ENCODE measurements at places on chromosomes 6 and 20. TPM values are rescaled to one million over a fixed set of nuclear protein-coding genes. Genes with fewer than 3 reads are reported as not detected.

The THBD gene
- 8.4 TPM for total RNA-seq

DNA sequence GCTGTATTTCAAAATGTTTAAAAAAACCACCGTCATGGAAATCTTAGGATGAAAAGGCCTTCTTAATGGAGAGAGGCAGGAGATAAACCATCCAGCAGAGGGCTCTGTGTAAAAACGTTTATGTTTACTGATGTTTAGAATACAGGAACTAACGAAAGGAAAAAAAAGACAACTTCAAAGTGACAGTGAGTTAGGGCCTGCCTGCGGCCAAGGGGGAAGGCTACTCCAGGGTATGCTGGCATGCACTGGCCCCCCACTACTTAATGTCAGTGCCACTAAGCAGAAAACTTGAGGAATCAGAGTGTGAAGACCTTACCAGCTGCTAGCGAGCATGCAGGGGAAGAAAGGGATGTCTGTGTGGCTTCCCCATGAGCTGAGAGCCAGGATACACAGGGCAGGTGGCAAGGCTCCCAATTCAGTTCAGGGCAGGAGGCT is 47.7 kb downstream of the AKAP7 start:
- no peaks in the 10 kb centered on the region for H3K36me3 ChIP-seq
- H3K27me3 ChIP-seq, result no peaks in the 10 kb centered on the region
- no peak overlapping the region for H3K27ac ChIP-seq
- no peak overlapping the region for H3K4me3 ChIP-seq
- H3K4me1 ChIP-seq, result no peaks in the 10 kb centered on the region
- peak; percentile 65 for DNase-seq

DNA sequence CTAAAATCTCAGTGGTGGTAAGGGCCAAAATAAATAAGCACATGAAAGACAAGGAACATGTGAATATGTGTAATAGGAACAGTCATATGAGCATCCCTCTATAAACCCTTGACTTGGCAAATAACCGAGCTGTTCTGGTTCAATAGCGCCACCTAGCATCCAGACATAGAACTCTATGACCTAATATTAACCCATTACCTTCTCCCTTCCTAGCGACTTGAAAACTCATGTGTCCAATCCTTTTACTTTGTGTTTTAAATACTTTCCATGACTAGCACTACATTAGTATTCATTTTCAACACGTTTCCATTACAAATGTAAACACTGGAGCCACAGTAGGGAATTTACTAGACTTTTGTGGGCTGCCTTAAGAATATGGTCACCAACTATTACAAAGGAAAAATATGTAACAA is 279.7 kb downstream of the UST start:
- no peak overlapping the region for H3K27ac ChIP-seq
- no peak overlapping the region for H3K4me3 ChIP-seq
- no peaks in the 10 kb centered on the region for H3K27me3 ChIP-seq
- no peaks in the 10 kb centered on the region for H3K36me3 ChIP-seq
- no peaks in the 10 kb centered on the region for H3K4me1 ChIP-seq

The CAPN11 gene
- total RNA-seq, result not detected

GRCh38 chr6:72084992-72085569 is 198.7 kb downstream of the RIMS1 start:
- no peak overlapping the region for H3K27ac ChIP-seq
- no peak overlapping the region for H3K4me3 ChIP-seq

The RPS6KA2 gene
- 109 TPM for total RNA-seq

- H3K4me1 ChIP-seq, result no peaks in the 10 kb centered on the region
- no peaks in the 10 kb centered on the region for H3K27me3 ChIP-seq
- H3K27ac ChIP-seq, result no peak overlapping the region
- DNase-seq, result no peak
These were observed 66.6 kb downstream of the GRM1 start for GRCh38 chr6:146095481-146095880.

GRCh38 chr6:11358904-11359830 is 126.7 kb upstream of the NEDD9 start:
- H3K36me3 ChIP-seq, result no peaks in the 10 kb centered on the region
- no peak overlapping the region for H3K27ac ChIP-seq
- DNase-seq, result no peak
- no peak overlapping the region for H3K4me3 ChIP-seq

- DNase-seq, result peak; percentile 39
- no peak overlapping the region for H3K4me3 ChIP-seq
These were observed 187.1 kb upstream of the TCF21 start for GRCh38 chr6:133701633-133702331.

The SLC17A3 gene
- not detected for total RNA-seq

- no peaks in the 10 kb centered on the region for H3K27me3 ChIP-seq
- DNase-seq, result peak; percentile 17
- H3K4me3 ChIP-seq, result no peak overlapping the region
- peaks cover 4% of the 10 kb centered on the region for H3K36me3 ChIP-seq
- no peak overlapping the region for H3K27ac ChIP-seq
- peaks cover 12% of the 10 kb centered on the region for H3K4me1 ChIP-seq
These were observed 41.7 kb downstream of the ARFGEF2 start for GRCh38 chr20:48962976-48963771.

DNA sequence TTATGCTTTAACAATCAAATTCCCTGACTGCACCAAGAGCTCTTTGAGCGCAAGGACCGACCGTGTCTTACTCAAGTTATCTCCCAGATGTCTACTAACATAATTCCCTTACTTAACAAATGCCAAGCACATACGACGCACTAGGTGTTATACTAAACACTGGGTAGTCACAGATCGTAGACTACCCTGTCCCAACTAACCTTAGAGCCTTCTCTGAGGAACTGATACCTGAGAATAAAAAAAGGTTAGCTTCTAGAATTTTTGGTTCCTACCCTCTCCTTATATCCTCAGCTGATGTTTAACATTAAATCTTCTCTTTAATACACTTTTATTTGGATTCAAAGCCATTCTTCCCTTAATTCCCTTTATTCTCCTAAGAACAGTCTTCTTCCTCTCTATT is 38.5 kb downstream of the EPB41L2 start:
- H3K36me3 ChIP-seq, result no peaks in the 10 kb centered on the region
- peaks cover 9% of the 10 kb centered on the region for H3K4me1 ChIP-seq
- no peak overlapping the region for H3K27ac ChIP-seq

DNA sequence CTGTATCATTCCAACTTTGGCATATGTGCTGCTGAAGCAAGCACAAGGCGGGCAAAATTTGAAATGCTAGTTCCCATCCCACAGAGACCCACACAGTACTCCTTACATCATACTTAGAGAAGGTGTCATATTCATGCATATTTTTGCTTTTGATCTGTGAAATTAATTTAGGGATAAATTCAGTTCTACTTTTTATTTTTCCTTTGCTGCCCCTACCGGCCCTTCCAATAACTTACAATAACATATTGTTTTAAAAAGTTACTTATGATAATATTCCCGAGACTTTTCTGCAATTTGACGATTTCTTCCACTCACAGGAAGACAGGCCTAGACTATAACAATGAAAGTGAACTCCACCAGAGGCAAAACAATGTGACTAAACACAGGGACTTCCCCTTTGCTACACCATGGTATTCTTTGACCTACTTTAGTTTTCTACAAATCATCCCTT is 35.0 kb downstream of the SESN1 start:
- no peak overlapping the region for H3K4me3 ChIP-seq
- DNase-seq, result no peak
- no peaks in the 10 kb centered on the region for H3K4me1 ChIP-seq
- no peaks in the 10 kb centered on the region for H3K36me3 ChIP-seq

DNA sequence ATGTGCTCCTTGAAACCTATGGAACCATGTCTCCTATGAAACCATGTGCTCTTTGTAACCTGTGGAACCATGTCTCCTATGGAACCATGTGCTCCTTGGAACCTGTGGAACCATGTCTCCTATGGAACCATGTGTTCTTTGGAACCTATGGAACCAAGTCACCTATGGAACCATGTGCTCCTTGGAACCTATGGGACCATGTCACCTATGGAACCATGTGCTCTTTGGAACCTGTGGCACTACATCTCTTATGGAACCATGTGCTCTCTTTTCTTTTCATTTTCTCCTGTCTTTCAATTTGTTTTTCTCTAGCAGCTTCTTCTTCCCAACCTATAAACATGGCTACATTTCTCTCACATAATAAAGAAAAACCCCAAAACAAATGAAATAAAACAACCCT is 11.9 kb upstream of the CCN2 start:
- no peaks in the 10 kb centered on the region for H3K27me3 ChIP-seq
- H3K36me3 ChIP-seq, result no peaks in the 10 kb centered on the region
- H3K4me3 ChIP-seq, result no peak overlapping the region
- H3K27ac ChIP-seq, result no peak overlapping the region
- no peak for DNase-seq

GRCh38 chr6:14720411-14721102 is 525.3 kb upstream of the JARID2 start:
- H3K27me3 ChIP-seq, result no peaks in the 10 kb centered on the region
- no peak overlapping the region for H3K4me3 ChIP-seq
- no peaks in the 10 kb centered on the region for H3K36me3 ChIP-seq
- peaks cover 5% of the 10 kb centered on the region for H3K4me1 ChIP-seq
- DNase-seq, result peak; percentile 22
- no peak overlapping the region for H3K27ac ChIP-seq

DNA sequence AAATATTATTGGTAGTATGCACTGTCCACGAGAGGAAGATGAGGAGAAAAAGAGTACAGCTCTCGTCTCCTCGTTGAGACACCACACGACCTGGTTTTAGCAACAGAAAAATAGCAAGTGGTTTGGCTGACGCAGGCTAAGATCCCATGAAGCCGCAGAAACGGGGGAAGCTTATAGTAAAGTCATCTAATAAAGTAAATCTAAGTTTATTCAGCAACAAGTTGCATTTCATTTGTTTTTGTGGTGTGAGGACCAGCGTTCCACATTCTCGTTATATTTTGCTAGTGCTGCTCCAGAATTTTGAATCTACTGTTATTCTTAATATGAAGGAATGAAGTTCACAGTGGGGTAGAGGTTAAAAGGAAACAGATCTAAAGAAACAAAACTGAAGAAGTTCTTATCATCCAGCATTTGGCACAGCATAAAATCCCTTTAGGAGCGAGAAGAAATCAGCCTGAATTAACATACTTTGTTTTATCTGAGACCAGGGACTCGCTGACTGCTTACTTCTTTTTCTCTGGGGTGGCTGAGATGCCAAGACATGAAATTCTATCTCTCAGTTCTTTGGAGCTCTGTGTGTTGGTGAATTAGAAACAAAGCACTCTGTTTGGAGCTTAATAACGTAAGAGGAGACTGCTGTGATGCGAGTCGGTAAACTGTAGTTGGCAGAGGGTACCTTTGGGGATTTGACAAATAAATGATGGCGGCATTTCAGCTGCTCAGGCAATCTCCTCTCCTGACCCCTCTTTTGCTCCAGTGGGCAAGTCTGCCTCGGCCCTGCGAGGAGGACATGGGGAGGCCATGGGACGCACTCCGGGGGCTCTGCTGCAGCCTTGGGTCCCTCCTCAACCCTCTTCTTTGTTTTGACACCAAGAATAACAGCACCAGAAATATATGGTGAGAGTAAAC is 24.9 kb upstream of the IRF4 start:
- H3K4me3 ChIP-seq, result no peak overlapping the region
- no peaks in the 10 kb centered on the region for H3K4me1 ChIP-seq
- no peaks in the 10 kb centered on the region for H3K27me3 ChIP-seq
- H3K36me3 ChIP-seq, result no peaks in the 10 kb centered on the region
- DNase-seq, result no peak

The HLA-F gene
- 5.4 TPM for total RNA-seq

DNA sequence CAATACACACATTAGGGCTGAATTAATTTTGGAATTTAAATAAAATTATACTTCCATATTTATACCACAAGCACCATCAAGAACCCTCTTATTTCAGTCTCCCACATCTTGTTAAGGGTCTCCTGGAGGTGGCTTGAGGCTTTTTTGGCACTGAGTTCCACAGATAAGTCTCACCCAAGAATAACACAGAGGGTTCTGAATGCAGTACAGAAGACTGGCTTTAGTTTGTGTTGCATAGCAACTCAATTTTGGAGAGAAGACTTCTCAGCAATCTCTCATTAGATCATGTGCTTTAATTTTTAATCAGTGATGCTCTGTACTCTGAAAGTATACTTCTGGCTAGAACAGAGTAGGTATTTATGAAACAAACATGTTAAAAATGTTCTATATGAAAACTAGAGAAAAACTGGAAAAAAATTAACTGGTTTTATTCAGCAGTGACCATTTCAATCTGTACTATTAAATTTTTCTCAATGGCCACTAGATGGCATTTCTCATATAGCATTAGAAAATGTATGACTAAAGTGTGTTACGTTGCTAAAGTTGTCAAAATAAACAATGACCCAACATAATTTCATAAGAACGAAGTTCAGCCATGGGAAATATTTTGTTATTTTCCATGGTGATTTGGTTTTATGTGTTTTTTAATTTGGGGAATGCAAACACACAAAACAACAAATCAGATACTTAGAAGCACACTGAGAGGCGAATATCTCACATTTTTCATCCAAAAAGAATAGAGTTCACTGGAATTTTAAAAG is 32.7 kb upstream of the MAP7 start:
- peak overlapping the region; percentile 83 for H3K27ac ChIP-seq
- DNase-seq, result peak; percentile 96

The ENPP1 gene
- 13.1 TPM for total RNA-seq

GRCh38 chr6:105603788-105604586 is 201.1 kb upstream of the PREP start:
- peaks cover 24% of the 10 kb centered on the region for H3K4me1 ChIP-seq
- no peaks in the 10 kb centered on the region for H3K36me3 ChIP-seq
- no peaks in the 10 kb centered on the region for H3K27me3 ChIP-seq
- peak; percentile 31 for DNase-seq
- H3K27ac ChIP-seq, result no peak overlapping the region
- no peak overlapping the region for H3K4me3 ChIP-seq

DNA sequence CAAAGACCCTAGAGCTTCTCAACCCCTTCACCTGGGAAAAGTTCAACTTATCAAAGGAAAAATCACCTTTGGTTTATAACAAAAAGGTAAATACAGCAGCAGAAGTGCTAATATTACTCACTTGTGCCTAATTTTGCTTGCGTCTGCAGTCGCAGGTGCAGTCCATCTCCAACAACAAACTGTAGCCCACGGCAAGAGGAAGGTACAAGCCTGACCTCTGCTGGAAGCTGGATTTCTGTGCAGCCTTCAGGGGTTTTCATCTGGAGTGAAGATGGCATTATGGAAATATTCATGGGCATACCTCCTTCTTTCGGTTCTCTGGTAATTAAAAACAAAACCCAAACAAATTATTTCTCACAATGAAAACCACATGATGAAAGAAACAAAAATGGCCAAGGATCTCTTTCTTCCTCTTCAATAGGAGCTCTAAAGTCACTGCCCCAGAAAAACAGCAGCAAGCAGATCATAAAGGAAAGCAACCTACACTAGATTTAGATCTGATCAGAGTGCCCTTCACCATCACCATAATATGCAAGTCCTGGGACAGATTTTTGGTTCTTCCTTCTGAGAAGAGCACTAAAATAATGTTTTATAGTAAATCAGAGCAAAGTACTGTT is 7.8 kb downstream of the UBE3D start:
- no peaks in the 10 kb centered on the region for H3K4me1 ChIP-seq
- DNase-seq, result peak; percentile 26
- H3K27ac ChIP-seq, result no peak overlapping the region
- no peaks in the 10 kb centered on the region for H3K36me3 ChIP-seq

DNA sequence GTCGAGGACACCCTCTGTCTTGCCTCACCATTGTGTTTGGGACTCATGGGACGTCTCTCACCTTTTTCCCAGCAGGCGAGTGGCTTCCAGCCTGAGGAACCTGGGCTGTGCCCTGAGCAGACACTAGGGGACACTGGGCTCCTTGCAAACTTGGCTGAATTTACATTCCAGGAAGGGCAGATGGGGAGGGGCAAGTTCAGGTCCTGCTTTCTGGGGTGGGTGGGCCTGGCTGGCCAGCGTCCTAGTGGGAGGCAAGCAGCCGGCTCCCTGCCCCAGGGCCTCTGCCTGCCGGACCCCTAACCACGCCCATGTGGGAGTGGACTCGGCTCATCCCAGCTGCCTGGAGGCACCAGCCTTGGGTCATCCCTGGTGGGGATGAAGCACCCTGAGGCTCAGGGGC is 48.2 kb upstream of the MLN start:
- H3K27me3 ChIP-seq, result no peaks in the 10 kb centered on the region
- H3K4me3 ChIP-seq, result no peak overlapping the region
- no peak overlapping the region for H3K27ac ChIP-seq
- no peak for DNase-seq
- H3K4me1 ChIP-seq, result no peaks in the 10 kb centered on the region
- no peaks in the 10 kb centered on the region for H3K36me3 ChIP-seq

Data from fibroblast of lung (primary cell).